ENCODE measurements at places on chromosomes 5 and 9.

DNA sequence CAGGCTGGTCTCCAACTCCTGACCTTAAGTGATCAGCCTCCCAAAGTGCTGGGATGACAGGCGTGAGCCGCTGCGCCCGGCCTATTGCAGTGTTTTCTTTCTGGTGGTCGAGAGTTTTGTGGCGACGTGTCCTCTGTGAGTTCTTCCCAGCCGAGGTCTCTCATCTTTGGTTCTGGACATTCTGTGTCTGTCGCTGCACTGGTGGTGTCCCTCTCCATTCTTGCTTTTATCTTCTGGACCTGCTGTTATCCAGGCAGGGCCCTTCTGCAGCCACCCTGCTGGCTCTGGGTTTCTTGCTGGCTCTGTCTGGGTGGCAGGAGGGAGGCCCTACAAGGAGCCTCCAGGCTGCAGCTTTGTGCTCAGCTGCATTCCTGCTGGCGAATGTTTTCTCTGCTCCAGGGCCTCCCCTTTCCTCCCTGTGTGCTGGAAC, 49.1 kb upstream of the EXOC3 start:
- DNase-seq: peak; percentile 51

DNA sequence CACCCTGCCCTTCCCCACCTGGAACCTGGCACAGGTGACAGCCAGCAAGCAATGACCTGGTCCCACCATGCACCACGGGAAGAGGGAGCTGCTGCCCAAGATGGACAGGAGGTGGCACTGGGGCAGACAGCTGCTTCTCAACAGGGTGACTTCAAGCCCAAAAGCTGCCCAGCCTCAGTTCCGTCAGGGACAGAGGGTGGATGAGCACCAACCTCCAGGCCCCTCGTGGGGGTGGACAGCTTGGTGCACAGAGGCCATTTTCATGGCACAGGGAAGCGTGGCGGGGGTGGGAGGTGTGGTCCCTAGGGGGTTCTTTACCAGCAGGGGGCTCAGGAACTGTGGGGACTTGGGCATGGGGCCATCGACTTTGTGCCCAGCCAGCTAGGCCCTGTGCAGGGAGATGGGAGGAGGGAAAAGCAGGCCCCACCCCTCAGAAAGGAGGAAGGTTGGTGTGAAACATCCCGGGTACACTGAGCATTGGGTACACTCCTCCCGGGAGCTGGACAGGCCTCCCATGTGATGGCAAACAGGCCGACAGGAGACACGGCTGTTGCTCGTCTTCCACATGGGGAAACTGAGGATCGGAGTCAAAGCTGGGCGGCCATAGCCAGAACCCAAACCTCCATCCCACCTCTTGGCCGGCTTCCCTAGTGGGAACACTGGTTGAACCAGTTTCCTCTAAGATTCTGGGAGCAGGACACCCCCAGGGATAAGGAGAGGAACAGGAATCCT, 1.9 kb downstream of the CEL start:
- no peak for DNase-seq

DNA sequence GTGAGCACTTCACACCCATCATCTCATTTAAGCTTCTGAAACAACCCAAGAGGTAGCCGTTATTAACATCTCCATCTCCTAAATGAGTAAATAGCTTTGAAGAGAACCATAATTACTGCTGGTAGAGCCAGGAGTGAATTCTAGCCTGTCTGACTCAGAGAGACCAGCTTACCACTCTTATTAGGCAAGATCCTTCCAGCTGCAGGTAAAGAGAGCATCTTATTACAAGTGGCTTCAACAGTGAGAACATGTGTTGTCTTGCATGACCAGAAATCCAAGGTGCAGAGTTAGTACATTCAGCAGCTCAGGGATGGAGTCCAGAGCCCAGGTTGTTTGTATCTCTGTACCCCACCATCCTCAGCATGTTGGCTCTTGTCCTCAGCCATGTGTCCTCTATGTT, 10.9 kb upstream of the AFAP1L1 start:
- DNase-seq: no peak

DNA sequence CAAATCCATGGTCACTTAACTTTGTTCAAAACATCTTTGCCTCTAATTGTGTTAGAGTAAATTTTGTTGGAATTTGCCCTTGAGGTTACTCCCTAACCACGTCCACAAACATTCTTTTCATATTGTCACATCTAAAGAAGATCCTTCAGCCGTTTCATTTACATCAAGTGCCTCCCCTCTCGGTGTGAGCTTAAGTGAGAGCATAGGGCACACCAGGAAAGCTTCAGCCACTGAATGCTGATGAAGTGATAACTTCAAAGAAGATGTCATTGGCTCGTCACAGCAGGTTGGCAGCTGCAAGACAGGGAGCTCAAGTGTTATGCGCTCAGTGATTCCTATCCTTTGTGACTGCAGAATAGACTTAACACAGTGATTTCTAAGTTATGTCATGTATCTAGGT, 49.6 kb upstream of the ADAMTS19 start:
- DNase-seq: peak; percentile 6

DNA sequence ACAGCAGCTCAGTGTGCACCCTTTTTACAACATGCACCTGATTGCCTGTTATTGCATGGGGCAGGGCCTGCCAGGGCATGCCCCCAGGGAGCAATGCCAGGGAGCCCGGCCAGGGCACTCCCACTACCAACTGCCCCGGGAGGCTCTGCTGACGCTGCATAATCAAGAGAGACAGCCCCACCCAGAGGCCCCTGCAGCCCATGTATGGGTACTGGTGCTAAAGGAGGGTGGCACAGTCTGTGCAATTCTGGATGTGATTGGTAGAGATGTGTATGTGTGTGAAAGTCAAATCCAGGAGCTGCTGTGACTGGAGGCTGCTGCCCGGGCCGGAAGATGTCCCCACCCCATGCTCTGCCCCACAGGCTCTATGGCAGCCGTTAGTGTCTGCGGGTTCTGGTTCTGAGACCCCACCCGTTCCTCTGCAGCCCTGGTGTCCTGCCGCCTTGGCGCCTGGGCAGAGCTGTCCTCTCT, 3.9 kb upstream of the NEURL1B start:
- DNase-seq: no peak

DNA sequence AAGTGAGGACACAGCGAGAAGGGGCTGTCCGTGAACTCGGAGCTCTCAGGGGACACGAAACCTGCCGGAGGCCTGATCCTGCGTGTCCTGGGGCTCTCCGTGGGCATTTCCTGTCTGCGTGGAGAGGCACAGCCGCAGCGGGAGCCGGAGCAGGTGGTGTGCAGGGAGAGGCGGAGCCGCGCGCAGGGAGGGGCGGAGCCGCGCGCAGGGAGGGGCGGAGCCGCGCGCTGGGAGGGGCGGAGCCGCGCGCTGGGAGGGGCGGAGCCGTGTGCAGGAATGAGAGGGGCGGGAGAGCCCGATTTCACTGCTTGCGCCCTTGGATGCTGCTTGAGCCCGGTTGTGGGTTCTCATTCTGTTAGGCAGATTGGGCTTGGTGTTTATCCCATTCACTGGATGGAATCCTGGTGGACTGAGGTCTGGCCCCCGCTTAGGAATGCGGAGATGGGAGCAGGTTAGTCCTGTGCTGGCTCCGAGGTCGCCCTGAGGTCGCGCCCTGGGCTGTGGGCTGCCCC, 26.7 kb downstream of the NDUFS6 start:
- DNase-seq: no peak

DNA sequence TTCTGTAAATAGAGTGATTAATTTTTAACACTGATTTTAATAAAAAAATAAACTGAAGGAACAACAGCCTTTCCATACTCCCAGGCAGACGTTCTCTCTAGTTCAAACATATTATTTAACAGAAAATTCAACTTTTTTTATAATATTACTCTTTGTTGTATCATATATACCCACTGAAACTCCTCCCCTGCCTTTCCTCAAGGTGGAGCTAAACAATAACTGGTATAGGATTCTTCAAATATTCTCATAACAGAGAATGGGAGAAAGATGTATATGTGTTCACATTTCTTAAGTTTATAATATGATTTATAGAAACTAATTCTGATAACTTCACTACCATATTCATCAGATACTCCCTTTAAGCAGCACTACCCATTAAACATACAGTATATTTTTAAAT, 83.4 kb downstream of the CYLC2 start:
- no peak for DNase-seq

DNA sequence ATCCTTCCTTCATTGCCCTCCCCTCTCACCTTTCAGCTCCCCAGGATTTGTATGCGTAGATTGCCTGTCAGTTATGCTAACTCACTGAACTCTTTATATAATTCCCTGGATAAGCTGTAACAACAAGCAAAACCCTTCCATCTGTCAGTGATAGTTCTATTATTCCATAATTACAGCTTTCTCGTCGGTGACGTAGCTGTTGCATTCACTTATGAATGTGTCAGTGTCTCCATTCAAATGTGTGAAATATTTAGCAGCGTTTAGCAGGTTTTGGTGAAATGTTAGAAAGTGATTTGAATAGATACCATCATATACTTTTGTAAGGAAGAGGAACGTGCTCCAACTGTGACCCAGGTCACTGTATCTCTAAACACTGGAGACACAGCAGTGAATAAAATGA, 45.2 kb downstream of the PIP5K1B start:
- no peak for DNase-seq

DNA sequence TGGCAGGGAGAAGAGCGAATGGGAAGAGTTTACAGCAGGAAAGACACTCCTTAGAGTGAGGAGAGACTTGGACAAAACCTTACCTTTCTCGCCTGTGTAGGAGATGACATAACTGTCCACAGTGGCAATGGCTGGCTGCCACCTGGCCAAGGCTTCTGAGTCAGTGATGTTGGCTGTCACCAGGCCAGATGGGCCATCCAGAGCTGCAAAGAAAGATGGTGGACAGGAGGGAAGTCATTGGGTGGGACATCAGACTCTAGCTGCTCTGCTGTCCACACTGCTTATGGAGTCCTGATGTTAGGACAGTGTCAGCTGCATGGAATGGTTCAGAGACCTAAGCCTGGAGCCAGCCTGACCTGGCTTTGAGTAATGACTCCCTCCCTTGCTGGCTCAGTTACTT, 79.8 kb downstream of the TNC start:
- DNase-seq: no peak

GRCh38 chr9:116504081-116504480, 183.0 kb upstream of the TRIM32 start:
- DNase-seq: no peak

DNA sequence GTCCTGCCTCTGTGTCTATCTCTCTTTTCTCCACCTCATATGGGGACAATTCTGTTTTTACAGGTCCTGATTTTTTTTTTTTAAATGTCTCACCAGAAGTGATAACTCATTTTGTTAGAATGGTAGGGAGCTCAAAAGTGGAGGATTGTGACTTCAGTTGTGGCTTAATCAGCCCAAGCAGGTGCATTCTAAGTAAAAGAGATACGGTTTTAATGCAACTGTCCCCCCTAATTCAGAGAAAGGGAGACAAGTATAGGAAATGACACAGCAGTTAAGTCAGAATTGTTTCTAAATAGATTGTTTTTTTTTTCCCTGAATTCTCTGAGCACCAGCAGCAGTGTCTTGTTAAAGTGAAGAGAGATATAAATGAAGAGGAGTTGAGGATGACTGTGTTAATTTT, 24.5 kb downstream of the MAST4 start:
- DNase-seq: no peak

- DNase-seq: no peak
These were observed 37.1 kb downstream of the CDH18 start for GRCh38 chr5:19950897-19951296.

DNA sequence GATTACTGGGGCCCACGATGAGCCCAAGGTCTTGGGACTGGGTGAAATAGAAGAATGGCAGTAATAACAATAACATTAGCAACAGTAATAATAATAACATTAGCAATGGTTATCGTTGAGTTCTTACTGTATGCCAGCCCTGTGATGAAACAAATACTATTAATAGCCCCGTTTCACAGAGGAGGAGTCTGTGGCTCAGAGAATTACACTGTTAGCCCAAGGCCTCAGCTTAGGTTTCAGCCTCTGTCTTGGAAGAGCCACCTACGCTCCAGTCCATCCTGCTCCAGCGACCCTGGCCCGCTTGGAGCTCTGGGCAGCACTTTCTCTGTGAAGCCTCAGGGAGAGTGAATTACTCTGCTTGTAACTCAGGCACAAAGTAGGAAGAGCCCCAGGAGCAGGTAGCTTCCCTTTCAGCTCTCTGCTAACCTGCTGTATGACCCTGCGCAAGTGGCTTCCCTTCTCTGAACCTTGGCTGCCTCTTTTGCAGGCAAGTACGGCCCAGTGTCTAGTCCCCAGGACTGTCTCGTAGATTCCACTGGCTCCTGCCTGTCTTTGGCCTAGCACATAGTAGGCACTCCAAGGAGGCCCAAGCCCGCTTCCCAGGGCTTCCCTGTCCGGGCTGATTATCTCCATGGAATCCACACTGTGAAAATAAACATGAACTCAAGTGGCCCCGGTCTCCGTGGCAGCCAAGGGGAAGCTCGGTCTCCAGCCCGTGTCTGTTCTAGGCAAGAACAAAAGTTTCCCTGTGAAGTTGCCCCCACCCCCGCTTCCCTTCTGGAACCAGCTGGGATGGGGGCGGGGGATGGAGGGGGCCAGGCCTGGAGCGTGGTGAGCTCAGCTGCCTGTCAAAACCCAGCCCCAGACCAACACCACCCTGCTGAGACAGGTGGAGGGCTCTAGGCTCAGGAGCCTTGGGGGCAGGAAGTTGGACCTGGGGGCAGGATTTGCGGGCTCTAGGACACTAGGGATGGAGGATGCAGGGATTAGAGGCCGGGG, 26.2 kb upstream of the LMX1B start:
- no peak for DNase-seq

DNA sequence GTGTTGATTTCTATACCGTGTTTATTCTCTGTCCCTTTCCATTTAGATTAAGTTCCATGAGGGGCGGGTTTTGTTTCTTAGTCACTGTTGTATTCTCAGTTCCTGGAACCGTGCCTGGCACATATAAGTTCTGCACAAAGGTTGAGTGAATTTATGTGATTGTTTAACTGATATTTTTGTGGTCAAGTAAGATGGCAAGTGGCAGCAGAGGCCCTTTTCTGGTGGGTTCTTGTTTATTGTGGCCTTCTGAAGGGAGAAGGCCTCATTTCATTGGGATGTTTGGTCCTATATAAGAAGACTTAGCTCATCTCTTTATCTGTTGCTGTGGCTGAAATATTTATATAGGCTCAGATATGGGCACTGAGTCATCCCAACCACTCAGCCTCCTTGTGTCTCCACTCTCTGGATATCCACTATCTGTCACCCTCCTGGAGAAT, 262.5 kb downstream of the PSAT1 start:
- DNase-seq: peak; percentile 88

- DNase-seq: no peak
These were observed 47.4 kb downstream of the LMX1B start for GRCh38 chr9:126661122-126661520.

DNA sequence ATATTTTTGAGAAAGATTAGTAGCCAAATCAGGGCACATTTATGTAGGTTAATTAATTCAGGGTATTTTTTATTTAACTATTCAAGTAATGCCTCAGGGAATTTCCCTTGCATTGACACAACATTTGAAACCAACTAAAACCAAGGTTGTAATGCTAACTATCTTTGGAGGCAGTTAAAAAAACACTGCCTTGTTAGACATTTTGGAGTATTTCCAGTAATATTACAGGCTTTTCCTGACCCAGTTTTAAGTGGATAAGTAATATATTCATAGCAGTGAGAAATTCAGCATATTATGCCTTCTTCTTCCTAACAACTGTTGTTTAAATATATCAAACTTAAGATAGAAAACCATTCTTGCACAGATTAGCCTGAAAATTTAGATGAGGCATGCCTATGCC, 175.1 kb downstream of the TMC1 start:
- DNase-seq: no peak

Measured in fibroblast of skin of right biceps (primary cell).